ENCODE measurements at places on chromosomes 1 and 21. TPM values are rescaled to one million over a fixed set of nuclear protein-coding genes. Genes with fewer than 3 reads are reported as not detected.

The TMEM52 gene
- total RNA-seq: 2.9 TPM

The B4GALT2 gene
- total RNA-seq: 62.4 TPM

The NEK2 gene
- under 0.01 TPM for total RNA-seq

The PAPPA2 gene
- total RNA-seq: 5.5 TPM

The FCRL5 gene
- not detected for total RNA-seq

The HTR6 gene
- not detected for total RNA-seq

The PRAMEF10 gene
- total RNA-seq: not detected

The HAO2 gene
- not detected for total RNA-seq

The LRIG2 gene
- 24.6 TPM for total RNA-seq

The HCRTR1 gene
- total RNA-seq: not detected

The NUP133 gene
- total RNA-seq: 36.9 TPM

The MYOG gene
- not detected for total RNA-seq

The PBX1 gene
- 18.7 TPM for total RNA-seq

The C1QA gene
- total RNA-seq: not detected

The FALEC gene
- total RNA-seq: not detected

The WNT3A gene
- under 0.01 TPM for total RNA-seq

The FCMR gene
- total RNA-seq: 0.36 TPM

The LHX4 gene
- total RNA-seq: under 0.01 TPM

The CELA3A gene
- not detected for total RNA-seq

The HMCN1 gene
- 1.0 TPM for total RNA-seq

The CENPF gene
- 0.85 TPM for total RNA-seq
